Stimulated activated CD8-positive, alpha-beta memory T cell treated with anti-CD3 and anti-CD28 coated beads, Interleukin-2, amount 100 ng/mL, for 48 hours (primary cell): ENCODE measurements at places on chromosomes 7 and 10.

DNA sequence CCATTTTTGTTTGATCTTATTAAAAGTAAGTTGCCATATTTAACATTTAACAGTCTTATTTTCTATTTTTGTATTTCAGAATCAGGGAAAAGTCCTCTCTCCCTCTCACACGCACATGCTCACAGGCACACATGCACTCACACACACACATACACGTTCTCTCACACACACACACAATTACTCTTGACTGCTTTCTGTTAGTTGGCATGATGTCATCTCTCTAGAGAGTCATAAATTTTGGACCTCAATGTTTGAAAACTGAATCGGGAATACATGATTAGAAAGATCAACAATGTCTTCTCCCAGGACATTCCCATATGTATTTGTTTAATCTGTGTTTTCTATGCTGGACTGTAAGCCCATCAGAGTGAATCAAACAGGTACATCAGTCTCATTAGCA, 165.7 kb upstream of the AHR start:
- no peak for DNase-seq

GRCh38 chr10:71247804-71248203, 35.4 kb downstream of the UNC5B start:
- DNase-seq = no peak

- DNase-seq = no peak
These were observed 138.5 kb downstream of the VWC2 start for GRCh38 chr7:49911909-49912308.

- no peak for DNase-seq
These were observed 39.9 kb upstream of the RBM33 start for GRCh38 chr7:155604504-155604997.

- peak; percentile 56 for DNase-seq
These were observed 63.7 kb upstream of the WAPL start for GRCh38 chr10:86585037-86585929.

- DNase-seq = no peak
These were observed 24.5 kb downstream of the STEAP1 start for GRCh38 chr7:90178679-90179278.

- no peak for DNase-seq
These were observed 111.2 kb downstream of the EEPD1 start for GRCh38 chr7:36264123-36264801.

DNA sequence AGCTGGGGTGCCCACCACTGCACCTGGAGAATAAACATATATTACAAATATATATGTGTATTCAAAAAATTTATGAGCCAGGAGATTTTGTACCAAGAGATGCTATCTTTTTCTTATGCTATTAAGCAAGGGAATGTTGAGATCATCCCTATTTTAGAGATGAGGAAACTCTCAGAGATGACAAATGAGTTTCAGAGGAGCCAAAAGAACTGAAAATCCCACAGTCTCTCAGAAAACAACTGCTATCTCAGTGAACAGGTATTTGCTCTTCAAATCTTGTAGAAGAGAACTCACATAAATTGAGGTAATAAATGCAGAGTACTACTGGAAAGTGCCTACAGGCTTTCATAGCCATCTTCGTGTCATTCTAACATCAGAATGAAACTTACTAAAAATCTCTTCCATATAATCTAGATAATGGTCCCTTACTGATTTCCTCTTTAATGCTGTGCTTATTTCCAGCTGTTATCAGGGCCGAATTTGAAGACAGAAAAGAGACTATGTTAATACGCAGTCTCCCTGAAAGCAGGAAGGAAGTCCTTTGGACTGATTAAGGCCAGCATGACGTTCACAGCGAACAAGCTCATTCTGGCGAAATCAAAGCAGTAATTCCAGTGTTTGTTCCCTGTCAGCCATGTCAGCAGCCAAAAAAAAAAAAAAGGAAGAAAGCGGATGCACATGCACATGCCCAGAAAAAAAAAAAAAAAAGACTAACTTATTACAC, 29.4 kb upstream of the ANAPC16 start:
- DNase-seq = no peak

GRCh38 chr10:33818343-33818742, 483.9 kb upstream of the NRP1 start:
- DNase-seq = no peak

GRCh38 chr10:33483816-33484190, 149.3 kb upstream of the NRP1 start:
- DNase-seq = no peak

GRCh38 chr10:112261281-112261822, 21.8 kb upstream of the TECTB start:
- no peak for DNase-seq
